ENCODE measurements at places on chromosomes 3 and 15. TPM values are rescaled to one million over a fixed set of nuclear protein-coding genes. Genes with fewer than 3 reads are reported as not detected.
A peak's percentile ranks its signal among the peaks of the same experiment; 100 is the strongest.

Gene GP5
- 0.13 TPM for total RNA-seq

Gene SMARCC1
- total RNA-seq = 335 TPM

DNA sequence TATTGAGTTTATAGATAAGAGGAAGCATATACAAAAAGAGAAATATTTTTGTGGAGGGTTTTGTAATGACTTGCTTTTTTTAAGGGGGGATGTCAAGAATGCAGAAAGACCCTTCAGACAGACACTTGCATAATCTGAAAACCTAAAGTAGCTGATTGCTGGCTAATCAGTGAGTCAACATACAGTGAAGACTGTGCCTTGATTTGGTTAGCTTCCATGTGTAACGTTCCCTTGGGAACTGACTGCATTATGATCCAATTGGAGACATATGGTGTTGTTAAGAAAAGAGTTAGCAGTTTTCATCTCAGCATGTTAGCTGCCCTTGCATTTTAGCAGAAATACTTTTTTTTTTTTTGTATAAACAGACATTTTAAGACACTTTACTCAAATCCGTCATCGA lies 483.2 kb downstream of the RBMS3 start:
- H3K4me3 ChIP-seq = no peak overlapping the region
- H3K27me3 ChIP-seq = no peaks in the 10 kb centered on the region
- H3K4me1 ChIP-seq = peaks cover 3% of the 10 kb centered on the region
- DNase-seq = no peak

- no peak overlapping the region for H3K4me3 ChIP-seq
- DNase-seq = no peak
- no peak overlapping the region for H3K27ac ChIP-seq
- H3K27me3 ChIP-seq = no peaks in the 10 kb centered on the region
- peaks cover 3% of the 10 kb centered on the region for H3K36me3 ChIP-seq
Measured at GRCh38 chr3:136891934-136892855, 30.2 kb downstream of the NCK1 start.

Gene FAM43A
- 2.6 TPM for total RNA-seq

GRCh38 chr3:112582244-112582874 lies 20.5 kb downstream of the SLC35A5 start:
- no peak overlapping the region for H3K27ac ChIP-seq
- H3K4me3 ChIP-seq = no peak overlapping the region
- no peaks in the 10 kb centered on the region for H3K4me1 ChIP-seq
- peaks cover 13% of the 10 kb centered on the region for H3K36me3 ChIP-seq
- DNase-seq = no peak

DNA sequence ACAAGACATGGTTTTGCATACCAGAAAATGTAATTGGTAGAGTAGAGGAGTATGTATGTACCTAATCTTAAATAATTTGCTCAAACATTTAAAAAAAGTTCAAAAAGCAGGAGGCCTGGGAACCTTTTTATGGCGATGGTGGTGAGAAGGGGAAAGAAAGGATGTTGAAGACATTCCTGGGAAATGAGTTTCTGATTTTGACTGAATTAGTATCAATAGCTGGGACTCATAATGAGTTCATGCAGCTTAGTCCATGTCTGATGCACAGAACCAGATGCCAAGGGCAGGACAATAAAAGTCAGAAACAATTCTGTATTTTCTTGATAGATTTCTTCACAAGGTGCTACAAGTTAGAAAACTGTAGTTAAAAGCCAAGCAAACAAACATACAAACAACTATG lies 395.3 kb downstream of the GAP43 start:
- H3K4me3 ChIP-seq = no peak overlapping the region
- no peaks in the 10 kb centered on the region for H3K4me1 ChIP-seq
- DNase-seq = no peak
- H3K27me3 ChIP-seq = no peaks in the 10 kb centered on the region

Gene MKRN3
- not detected for total RNA-seq

Gene KBTBD12
- total RNA-seq = 0.63 TPM

DNA sequence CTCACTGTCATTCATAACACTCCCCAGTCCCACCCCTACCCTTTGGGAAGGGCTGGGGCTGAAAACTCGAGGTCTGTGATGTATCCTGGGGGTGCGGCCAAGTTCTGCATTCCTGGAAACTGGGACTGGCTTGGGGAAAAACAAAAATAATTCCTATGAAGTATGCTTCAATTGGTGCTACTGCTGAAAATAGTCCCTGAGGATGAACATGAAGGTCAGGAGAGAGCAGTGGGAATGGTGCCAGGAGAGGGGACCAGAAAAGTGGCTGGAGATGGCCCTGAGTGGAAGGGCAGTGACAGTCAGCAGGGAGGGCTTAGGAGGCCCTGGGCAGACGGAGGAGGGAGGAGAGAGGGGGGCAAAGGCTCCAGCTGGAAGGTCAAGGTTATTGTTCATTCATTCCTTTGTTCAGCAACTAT lies 4.8 kb upstream of the ISLR start:
- no peak overlapping the region for H3K27ac ChIP-seq
- no peak for DNase-seq
- no peaks in the 10 kb centered on the region for H3K27me3 ChIP-seq
- no peak overlapping the region for H3K4me3 ChIP-seq
- H3K36me3 ChIP-seq = no peaks in the 10 kb centered on the region

- peak; percentile 94 for DNase-seq
- H3K4me1 ChIP-seq = peaks cover 5% of the 10 kb centered on the region
- peak overlapping the region; percentile 76 for H3K27ac ChIP-seq
- H3K36me3 ChIP-seq = peaks cover 4% of the 10 kb centered on the region
- H3K27me3 ChIP-seq = no peaks in the 10 kb centered on the region
- peak overlapping the region; percentile 70 for H3K4me3 ChIP-seq
Measured at GRCh38 chr3:195271410-195272243, 668 bp upstream of the XXYLT1 start.

- H3K36me3 ChIP-seq = no peaks in the 10 kb centered on the region
- no peak for DNase-seq
- H3K27me3 ChIP-seq = no peaks in the 10 kb centered on the region
- H3K4me1 ChIP-seq = no peaks in the 10 kb centered on the region
- H3K4me3 ChIP-seq = no peak overlapping the region
- H3K27ac ChIP-seq = no peak overlapping the region
Measured at GRCh38 chr15:65841121-65841930, 28.0 kb upstream of the RAB11A start.

Gene MAP2K5
- total RNA-seq = 13.8 TPM

Gene MEX3B
- 15.9 TPM for total RNA-seq

DNA sequence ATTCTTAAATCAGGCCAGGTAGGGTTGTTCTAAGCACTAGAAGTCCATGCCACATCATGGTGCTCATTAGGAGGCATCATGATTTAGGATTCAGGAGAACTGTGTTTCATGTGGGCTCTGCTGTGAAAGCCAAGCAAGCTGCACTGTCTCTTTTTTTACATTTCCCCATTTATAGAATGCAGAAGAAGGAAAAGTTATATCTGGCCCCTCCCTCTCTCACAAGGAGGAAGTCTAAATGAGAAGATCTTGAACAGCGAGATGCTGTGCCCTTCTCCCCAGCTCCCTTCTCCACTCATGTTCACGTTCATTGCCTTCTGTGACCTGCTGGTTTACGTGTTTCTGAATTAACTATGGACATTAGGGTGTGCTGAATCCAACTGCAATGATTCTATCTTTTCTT lies 178.5 kb upstream of the RASGRP1 start:
- H3K4me1 ChIP-seq = no peaks in the 10 kb centered on the region
- no peak overlapping the region for H3K4me3 ChIP-seq
- DNase-seq = no peak
- H3K27ac ChIP-seq = no peak overlapping the region
- no peaks in the 10 kb centered on the region for H3K27me3 ChIP-seq

DNA sequence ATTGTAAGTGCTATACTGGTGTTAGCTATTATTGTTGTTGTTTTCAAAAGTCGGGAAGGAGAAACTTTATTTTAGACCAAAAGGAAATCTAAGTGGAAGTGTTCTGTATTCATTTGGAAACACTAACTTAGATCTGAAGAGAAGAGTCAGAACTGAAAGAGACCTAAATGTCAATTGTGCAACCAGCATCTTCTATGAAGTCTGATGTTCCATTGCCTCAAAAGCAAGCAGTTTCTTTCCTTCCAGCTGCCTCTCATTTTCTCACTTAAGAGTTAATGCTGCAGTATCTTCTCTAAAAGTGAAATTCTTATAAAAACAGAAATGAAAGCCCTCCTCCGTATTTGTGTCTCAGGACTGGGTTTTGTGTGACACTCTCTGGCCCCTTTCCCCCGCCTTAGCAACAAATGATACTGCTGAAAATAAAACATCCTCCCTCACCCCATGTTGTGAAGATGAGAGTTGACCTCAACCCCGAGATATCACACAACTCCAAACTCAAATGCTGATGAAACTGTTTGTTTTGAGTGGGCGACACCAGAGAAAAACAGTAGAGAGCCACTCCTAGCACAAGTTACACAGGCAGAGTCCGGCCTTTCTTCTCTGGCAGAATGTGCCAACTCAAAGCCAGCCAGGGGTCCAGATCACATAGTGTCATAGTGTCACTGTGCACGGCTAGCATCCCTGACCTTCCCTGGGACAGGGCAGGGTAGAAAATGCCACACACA lies 48.9 kb downstream of the GLDN start:
- H3K36me3 ChIP-seq = no peaks in the 10 kb centered on the region
- H3K4me3 ChIP-seq = no peak overlapping the region
- peaks cover 10% of the 10 kb centered on the region for H3K4me1 ChIP-seq
- no peak overlapping the region for H3K27ac ChIP-seq
- DNase-seq = no peak
- H3K27me3 ChIP-seq = no peaks in the 10 kb centered on the region

All from H1 (cell line).